ENCODE measurements at places on chromosomes 7 and 10.

- DNase-seq = no peak
Observed at GRCh38 chr7:2063563-2064260, 169.0 kb downstream of the MAD1L1 start.

GRCh38 chr7:64793106-64793755, 997 bp upstream of the ZNF138 start:
- DNase-seq = no peak

DNA sequence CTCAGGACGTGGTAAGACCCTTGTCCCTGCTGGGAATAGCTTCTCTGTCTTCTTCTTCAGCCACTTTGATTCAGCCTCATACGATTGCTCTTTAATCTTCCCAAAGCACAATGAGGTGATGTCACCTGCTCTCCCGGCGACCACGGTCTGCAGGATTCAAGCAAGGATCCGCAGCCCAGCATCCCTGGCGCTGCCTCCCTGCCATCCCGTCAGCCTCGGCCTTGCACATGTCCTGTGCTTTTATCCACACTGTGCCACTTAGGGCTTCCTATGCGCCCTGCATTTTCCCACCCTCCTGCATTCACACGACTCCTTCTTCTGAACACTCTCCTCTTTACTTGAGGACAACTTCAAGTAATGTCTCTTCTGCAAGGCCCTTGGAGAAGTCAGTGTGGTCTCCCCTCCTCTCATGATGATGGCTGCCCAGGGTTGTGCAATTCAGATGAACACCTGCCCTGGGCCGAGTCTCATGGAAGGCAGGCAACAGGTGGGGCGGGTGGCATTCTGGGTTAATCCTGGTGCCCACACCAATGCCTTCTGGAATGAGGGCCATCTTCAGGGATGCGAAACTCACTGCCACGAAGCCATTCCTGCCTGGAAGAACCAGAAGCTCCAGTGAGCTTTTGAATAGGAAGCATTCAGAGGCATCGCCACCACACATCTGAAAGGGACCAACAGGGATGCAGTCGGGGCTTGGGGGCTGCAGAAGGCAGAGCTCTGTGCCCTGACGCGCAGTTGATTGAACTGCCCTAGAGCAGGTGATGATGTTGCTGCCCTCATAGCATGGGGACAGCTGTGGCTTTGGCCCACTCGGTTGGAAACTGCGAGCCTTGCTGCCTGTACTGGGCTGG, 287.5 kb downstream of the GLRX3 start:
- DNase-seq = no peak

DNA sequence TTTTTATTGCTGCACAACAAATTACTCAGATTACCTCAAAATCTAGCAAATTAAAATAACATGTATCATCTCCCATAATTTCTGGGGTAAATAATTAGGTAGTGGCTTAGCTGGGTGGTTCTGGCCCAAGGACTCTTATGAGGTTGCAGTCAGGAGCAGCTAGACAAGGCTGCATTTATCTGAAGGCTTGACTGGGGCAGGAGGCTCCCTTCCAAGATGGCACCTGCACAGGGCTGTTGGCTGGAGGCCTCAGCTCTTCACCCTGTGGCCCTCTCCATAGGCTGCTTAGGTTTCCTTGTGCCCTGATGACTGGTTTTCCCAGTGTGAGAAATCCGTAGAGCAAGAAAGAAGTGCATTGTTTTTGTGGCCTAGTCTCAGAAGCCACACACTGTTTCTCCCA, 34.7 kb upstream of the ELFN1 start:
- no peak for DNase-seq

GRCh38 chr7:30815388-30815854, 44.2 kb downstream of the MINDY4 start:
- no peak for DNase-seq

DNA sequence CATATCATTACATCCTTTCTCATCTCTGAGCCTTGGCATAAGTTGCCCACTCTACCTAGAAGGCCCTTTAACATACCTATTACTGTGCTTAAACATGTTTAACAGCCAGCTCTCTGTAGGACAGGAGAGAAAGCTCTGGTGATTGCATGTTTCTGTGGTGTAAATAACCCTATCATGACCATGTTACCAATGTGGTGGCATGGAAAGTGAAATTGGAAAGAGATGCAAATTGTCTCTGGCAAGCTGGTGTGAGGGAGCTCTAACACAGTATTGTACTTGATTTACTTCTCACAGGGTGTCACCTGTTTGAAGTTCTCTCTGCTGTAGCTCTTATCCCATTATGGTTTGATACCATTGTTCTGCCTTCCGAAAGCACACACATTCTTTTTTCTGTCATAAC, 231.8 kb upstream of the DKK1 start:
- DNase-seq = no peak

- DNase-seq = no peak
Observed at GRCh38 chr7:127123220-127123619, 129.5 kb downstream of the GRM8 start.

DNA sequence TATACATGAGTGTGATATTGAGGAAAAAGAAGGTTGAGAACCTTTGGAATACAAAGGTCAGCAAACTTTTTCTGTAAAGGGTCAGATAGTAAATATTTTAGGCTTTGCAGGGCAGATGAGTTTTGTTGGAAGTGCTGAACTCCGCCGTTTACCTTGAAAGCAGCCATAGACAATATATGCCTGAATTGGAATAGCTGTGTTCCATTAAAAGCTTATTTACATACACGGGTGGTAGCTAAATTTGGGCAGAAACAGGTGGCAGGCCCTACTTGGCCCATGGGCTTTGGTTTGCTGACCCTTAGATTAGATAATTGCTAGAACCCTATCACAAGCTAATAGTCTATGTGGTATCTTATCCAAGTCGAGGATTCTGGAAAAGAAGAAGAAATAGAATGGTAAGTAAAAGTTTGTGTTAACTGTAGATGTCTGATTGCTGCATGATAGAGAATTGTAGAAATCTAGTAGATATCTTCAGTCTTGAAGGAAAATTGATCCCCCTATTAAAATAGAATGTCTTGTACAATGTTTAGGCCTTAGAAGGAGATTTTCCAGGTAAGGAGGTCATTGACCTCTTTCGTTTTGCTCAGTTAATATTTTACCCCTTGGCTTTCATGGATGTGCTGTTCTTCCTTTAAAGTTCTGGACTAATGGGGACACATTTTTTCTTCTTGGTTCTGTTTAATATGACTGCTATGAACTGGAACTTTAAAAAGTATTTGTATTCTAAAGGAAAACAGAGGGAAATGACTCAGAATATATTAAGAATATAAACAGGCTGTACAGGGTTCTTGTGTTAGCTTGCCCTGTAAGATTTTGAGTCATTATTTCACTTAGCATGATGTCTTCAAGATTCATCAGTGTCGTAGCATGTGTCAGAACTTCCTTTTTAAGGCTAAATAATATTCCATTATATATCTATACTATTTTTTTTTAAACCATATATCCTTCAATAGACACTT, 8.0 kb downstream of the RBM33 start:
- no peak for DNase-seq

DNA sequence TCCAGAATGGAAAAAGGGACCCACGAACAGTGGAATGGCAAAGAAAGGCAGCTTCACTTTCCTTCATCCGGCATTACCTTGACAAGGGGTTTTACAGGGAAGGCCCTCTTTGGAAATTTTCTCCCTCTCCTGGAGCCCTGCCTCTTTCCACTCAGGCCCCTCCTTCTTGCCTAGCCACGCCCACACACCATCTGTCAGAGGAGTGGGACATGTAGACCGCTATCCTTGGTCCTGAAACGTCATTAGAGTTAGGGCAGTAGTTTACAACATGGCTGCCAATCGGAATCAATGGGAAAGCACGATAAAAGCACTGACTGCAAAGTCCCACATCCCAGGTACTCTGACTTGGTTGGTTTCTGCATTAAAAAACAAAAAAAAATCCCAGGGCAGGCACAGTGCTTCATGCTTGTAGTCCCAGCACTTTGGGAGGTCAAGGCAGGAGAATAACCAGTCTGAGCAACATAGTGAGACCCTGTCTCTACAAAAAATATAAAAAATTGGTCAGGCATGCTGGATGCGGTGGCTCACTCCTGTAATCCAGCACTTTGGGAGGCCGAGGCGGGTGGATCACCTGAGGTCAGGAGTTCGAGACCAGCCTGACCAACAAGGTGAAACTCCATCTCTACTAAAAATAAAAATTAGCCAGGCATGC, 96.4 kb downstream of the MARCHF5 start:
- DNase-seq = no peak

DNA sequence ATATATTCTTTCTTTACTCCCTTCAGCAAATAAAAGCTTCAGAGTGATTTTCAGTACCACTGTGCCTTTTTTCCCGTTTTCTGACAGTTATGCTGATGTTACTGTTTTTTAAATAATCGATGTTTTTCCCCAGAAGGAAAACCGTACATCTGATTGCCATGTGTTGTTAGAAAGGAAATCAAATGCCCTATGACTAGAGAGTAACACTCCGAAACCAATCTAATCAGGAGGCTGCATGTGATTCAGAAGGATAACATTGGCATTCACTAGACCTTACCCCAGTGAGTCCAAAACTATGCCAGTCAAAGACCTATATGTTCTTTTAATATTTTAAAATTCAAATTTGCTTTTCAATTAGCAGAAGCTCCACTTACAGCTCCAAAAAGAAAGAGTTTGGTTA, 116.3 kb downstream of the TMEM26 start:
- DNase-seq = no peak

- no peak for DNase-seq
Observed at GRCh38 chr7:97731736-97732564, at the start of gene TAC1. Gene TAC1, plus strand, starts transcription at chr7:97732086. Its CDS starts 527 bp downstream, at chr7:97732613.

DNA sequence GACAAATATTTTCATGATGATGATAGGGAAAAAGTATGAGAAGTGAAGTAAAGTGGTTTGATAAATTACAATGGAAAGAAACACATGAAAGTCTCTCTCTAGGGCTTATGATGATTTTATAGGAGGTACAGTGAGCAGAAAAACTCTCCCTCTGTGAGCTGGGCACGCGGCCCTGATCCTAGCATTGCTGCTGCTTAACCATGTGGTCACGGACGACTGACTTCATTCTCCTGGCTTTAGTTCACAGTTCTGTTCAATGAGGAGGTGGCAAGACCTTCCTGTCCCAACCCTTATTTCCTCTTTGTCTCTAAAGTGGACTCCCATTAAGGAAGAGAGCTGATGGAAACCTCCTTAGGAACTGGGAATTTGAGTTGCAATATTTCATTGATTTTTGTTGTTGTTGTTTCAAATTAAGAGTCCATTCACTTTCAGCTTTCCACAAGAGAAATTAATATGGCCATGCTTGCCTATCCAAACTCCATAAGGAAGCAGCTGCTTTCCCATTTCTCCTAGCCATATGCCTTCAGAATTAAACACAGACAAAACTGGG, 8.2 kb upstream of the PON3 start:
- DNase-seq = no peak
